ENCODE measurements at places on chromosomes 7 and 10.
A peak's percentile ranks its signal among the peaks of the same experiment; 100 is the strongest.

- no peak for DNase-seq
These were observed 737 bp downstream of the CNNM2 start for GRCh38 chr10:102918817-102919245.

DNA sequence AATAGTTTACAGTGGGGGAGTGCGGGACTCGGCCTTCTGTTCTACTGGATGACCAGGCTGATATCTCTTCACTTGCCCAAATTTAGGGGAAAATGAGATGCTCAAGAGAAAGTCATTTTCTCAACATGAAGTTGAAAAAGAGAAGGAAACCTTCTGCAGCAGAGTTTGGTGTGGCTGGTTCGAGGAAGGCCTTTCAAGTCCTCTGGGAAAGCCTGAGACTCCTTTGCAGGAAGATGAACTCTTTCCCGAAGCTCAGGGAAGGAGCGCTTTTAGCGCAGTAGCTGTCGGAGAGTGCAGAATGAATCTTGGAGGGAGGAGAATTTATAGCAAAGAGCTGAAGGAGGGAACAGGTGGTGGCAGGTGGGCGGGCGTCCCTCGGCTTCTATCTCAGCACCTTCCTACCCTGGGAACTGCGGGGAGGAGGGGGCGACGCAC lies at the start of gene ATOH7:
ATOH7 (minus strand) TSS at position 297 of the 435 bp plus-strand sequence. CDS start 436 bp downstream, outside the sequence.
- DNase-seq: no peak

- DNase-seq: no peak
These were observed 10.7 kb downstream of the HBP1 start for GRCh38 chr7:107179326-107180164.

GRCh38 chr10:122531939-122532338 lies 28.6 kb upstream of the DMBT1 start:
- no peak for DNase-seq

DNA sequence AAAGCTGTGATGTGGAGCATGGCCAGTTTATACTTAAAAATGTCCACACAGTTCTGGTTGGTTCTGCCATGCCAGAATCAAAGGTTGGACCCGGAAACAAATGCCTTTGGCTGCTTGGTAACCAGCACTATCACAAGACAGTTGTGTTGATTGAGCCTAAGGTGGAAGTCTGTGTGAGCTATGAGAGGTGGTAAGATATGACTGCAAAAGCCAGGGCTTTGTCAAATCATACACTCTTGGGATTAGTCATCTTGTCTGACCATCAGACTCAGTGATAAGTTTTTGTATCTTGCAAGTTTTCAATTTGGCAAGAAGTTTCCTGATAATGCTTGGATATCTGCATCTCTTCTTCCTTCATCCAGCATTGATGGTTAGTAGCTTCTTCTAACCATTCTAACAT lies 35.5 kb downstream of the GPR141 start:
- no peak for DNase-seq

DNA sequence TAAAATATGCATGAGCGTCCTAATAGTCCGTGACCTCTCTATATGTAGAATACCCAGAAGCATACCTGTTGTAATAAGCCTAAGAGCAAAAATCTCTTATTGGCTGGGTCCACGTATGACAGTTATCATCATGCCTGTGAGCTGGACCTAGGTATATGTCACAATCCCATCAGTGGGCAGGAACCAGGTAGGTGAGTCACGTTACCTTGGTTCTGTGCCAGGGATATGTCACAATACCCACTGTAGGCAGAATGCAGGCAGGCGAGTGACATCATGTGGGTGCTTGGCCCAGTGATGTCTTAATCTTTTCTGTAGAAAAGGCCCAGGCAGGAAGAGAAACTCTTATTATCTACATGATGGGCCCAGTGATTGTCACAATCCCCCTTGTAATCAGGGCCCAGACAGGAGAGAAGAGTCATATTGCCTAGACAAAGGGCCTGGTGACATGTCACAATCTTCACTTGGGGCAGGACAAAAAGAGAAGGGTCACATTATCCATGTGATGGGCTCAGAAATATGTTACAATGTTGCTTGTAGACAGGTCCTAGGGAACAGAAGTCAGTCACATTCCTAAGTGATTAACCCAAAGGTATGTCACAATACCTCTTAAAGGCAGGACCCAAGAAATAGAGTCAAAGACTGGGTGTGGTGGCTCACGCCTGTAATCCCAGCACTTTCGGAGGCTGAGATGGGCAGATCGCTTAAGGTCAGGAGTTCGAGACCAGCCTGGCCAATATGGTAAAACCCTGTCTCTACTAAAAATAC lies 12.9 kb upstream of the ZNF736 start:
- no peak for DNase-seq

DNA sequence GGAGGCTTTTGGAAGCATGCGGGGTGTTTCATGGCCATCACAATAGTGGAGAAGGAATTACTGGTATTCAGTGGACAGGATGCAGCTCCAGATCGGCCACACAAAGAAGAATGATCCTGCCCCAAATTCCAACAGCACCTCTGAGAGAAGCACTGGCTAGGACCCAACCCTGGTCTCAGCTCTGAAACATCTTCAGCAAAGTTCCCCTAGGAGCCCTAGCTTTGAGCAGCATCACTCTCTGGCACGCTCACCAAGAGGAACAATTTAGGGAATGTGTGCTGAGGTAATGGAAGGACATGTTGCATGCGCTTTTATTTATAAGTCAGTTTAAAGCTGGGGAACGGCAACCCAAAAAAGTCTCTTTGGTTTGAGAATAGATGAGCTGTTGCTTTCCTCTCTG lies 5.5 kb upstream of the OPN1SW start:
- DNase-seq: peak; percentile 87

GRCh38 chr7:70947181-70947580 lies 184.8 kb upstream of the GALNT17 start:
- no peak for DNase-seq

DNA sequence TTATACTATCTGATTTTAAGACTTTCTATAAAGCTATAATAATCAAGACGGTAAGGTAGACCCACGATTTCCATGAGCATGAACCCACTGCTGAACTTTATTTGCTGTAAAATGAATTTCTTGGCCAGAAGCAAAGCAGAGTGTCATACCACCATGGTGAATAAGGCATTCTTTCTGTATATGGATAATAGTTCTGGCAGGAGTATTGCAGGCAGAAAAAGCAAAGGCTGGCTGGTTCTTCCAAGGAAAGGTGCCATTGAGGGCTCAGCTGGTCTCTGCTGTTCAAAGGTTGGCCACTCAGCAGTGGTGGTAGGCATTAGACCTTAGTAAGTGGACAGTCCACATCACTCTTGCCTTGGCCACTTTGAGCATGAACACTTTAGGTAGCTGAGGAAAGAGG lies 104.1 kb upstream of the KCNMA1 start:
- peak; percentile 67 for DNase-seq

GRCh38 chr7:142860968-142861367 lies 6.1 kb downstream of the EPHB6 start:
- no peak for DNase-seq

DNA sequence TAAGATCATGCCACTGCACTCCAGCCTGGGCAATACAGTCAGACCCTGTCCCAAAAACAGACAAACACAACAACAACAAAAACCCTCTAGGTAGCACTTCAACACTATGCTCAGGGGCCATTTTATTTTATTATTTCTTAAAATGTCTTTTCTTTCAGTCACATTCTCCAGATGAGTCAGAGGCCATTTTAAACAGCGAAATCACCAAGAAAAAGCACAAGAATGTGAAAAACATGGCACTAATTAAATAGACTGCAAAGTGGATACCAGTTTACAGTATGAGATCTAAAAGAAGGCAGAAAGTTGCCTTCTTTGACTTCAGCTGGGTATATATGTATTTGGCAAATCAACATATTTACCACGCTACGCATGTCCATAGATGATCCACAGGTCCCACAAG lies 6.1 kb upstream of the FGL2 start:
- DNase-seq: peak; percentile 22

DNA sequence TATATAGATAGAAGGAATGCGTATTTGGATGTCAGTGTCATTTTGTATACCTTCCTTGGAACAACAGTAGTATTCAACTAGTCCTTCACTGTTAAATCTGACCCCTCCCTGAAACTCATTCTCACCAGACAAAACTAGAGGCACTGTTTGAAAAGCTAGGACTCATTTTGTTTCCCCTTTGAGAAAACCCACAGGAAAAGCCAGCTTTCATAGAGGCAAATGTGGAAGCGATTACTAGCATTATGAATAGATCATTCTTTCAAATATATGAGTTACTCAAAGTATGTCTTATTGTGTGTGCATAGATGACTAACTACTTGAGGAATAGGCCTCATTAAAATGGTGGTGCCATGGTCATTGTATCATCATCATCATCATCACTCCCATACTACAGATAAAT lies 1.9 kb upstream of the ASB15 start:
- DNase-seq: no peak

DNA sequence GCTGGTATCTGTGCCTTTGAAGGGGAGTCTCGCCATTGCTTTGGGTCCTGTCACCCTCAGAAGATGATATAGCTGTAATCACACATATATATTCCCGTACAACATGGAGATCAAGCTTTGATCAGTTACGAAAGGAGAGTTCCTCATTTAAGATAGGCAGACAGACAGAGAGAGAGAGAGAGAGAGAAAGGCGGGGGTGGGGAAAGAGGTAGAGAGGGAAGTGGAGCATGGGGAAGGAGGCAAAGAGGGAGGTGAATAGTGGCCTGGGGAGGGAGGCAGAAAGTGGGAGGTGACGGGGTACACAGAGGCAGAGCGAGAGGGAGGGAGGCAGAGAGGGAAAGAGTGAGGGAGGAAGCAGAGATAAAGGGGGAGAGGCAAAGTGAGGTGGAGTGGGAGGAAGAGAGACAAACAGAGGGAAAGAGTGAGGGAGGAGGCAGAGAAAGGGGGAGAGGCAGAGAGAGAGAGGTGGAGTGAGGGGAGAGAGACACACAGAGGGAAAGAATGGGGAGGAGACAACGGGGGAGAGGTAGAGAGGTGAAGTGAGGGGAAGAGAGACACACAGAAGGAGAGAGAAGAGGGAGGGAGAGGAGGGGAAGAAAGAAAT lies 44.6 kb upstream of the C1QL3 start:
- no peak for DNase-seq

DNA sequence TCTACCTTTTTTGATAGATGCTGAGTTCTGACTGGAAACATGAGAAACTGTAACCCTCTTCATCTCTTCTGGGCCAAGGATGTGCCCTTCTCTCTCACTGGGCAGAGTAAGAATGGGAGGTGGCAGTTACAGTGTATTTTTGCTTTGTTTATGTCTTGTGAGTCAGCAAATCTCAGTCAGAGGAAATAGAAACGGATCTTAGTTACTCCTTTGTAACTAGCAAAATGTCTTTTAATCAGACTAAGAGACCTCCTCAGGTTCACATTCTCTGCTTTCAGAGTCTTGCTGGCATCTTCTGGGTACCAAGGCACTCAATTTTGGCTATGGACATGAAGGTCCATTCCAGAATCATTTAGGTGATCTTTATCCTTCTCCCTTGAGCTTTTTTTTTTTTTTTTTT lies 70.9 kb downstream of the HHEX start:
- peak; percentile 25 for DNase-seq

DNA sequence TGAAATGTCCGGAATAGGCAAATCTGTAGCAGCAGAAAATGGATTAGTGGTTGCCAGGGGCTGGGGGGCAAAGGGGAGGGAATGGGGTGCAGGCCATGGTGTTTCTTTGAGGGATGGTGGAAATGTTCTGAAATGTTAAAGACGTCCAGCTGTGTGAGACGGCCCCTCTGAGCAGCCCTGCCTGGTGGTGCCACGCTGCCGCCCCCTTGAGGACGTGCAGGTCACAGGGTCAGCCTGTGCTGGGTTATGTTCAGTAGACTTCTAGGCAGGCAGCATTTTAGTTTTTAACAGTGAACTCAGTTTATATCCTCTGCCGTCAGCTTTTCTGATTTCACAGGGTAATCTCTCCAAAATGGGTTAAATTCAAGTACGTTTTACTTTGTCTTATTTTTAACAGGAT lies 9.4 kb downstream of the NUB1 start:
- DNase-seq: no peak

DNA sequence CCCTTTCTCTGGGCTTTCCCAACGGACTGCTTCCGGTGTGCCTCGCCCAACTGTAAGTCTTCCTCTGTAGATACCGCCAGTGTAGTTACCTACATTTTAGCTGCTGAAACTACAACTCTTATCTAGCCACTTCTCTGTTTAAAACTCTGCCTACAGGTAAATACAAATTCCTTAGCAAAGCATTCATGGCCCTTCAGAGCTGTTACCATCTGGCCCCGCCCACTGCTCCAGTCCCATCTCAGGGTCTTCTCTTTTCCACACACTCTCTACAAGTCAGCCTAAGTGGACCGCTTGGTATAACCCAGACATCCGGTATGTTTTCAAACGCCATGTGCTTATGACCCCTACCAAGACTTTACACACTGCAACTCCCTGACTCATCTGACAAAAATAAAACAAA lies 41.0 kb upstream of the LAMB4 start:
- DNase-seq: no peak

DNA sequence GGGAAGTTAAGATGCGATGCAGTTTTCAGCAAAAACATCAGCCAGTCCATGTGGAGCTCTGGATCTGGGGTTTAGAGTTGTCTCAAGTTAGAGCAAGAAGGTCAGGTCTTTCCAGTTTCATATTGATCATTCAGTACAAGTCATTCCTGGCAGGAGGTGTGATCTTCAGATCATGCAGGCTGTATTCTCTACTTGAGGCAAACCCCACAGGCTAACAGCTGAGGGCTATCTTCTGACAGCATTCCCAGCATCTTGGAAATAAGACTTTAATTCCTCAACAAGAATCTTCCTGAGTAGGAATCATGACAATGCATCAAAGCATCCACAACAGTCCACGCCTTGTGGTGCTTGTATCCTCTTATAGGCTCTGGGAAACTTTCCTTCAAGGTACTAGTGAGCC lies 94.9 kb upstream of the ZNF438 start:
- no peak for DNase-seq

DNA sequence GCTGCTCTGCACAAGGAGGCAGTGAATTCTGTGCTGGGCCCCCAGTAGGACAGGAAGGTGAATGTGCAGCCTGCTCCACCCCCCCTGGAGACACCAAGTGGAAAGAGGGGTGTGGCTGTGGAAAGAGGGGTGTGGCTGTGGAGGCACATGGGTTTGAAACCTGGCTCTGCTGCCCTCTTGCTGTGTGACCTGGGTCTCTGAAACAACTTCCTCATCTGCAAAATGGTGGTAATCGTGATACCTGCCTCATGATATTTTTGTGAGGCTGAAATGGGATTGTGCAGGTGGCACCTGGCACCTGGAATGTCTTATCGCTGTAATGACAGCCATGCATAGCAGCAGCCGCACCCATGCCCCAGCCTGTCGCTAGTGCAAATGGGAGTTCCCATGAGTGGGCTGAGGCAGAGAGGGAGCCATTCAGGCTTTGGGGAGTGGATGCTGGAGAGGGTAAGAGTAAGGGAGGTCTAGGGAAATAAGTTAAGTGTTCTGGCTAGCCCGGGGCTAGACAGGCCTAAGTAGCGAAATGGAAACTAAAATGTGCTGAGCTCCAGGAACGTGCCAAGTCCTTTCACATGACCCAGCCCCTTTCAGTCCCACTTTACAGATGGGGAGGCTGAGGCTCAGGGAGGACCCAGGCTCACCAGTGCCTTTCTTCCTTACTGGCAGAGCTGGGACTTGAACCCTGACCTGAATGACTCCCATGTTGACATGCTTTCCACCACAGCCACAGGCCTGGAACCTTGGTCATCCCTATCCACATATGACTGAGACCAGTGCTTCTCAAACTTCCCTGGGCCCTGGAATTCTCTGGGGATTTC lies 35.0 kb downstream of the C10orf105 start:
- no peak for DNase-seq

GRCh38 chr7:79465551-79465950 lies 12.1 kb upstream of the MAGI2 start:
- no peak for DNase-seq
